ENCODE measurements at places on chromosomes 2 and 18. TPM values are rescaled to one million over a fixed set of nuclear protein-coding genes. Genes with fewer than 3 reads are reported as not detected.
A peak's percentile ranks its signal among the peaks of the same experiment; 100 is the strongest.

Gene GALNT5
- total RNA-seq, result not detected

Gene SPC25
- total RNA-seq, result 0.84 TPM

GRCh38 chr2:20223407-20224163 lies 1.3 kb downstream of the SDC1 start:
- DNase-seq, result no peak

DNA sequence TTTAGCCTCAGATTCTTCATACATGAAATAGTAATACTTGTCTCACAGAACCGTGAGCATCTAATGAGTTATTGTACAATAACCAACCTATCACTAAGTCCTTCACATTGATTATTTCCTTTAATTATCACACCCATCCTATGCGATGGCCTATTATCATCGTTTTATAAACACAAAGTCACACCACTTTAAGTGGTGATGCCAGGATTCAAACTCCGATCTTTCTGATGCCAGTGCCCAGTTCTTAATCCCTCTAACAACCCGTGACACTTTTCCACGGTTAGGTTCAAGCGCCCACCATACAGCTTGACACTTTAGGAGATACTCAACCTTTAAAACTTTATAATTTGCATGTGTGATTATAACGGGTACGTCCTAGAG lies 523 bp upstream of the ALMS1 start:
- DNase-seq, result no peak

GRCh38 chr2:222653280-222653679 lies 2.6 kb downstream of the FARSB start:
- DNase-seq, result no peak

DNA sequence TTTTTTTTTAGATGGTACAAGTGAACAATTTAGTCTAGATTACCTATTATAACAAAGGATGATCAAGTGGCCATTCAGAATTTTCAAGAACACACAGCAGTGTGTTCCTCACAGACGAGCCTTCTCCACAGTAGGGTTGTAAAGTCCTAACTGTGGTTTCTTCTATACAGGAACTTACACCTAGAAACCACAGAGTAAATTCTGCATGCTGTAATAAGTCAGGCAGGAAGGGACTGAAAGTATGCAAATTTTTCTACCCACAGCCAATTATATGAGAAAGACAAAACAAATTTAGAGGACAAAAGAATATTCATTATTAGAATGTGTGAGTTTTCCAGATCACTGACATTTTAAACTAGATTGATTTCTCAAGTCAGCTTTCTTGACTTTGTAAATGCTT lies 99.5 kb downstream of the RBMS1 start:
- DNase-seq, result no peak

Gene ACTG2
- 56.6 TPM for total RNA-seq

DNA sequence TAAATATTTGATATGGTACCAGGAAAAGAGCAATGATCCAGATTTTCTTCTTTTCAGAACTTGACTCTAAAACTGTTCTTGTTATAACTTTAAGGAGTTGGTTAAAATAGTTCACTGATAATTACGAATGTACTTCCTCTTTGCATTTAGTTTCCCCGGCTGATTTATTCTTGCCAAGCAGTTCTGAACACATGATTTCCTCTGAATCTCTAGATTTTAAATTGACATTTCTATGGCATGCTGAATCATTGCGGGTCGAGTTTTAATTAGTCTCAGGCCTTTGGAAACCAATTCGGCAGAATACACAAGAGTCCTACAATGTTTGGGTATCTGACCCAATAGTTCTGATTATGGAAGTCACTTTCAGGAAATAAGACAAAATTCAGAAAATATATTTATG lies 37.3 kb upstream of the DNAH7 start:
- no peak for DNase-seq

DNA sequence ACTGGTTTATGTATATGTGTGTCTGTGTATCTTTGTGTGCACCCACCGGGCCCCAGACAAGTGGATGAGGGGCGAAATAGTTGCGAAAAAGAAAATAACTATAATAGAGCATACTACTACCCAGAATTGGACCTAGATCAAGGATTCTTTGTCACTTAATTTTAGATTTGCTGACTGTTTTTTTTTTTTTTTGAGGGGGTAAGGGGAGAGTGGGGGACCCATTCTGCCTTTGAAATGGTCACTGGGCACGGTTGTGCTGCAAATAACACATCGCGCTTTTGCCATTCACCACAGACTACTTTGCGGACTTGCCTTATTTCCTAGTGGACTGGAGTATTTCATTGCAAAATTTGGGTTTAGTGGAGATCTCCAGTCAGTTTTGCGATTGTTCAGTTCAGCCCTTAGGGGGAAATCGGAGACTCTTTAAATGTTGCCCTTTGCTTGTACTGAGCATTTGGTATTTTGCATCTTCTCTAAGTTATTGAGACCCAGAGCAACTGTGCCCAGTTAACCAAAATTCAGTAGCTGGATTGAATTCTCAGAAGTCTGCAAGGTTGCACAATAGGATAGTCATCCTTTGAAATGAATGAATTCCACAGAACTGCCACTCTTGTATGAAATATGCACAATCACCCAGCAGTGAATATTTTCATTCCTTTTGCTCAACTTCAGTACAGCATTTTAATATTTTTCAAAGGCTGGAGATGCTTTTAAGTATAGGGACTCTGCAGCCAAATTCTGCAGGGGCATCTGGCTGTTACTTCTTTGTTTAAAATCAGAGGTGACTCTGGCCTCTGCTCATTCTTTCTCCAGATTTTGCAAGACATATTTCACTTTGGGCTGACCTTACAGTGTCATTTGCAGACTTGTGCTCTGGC lies 2.9 kb downstream of the TRIB2 start:
- DNase-seq, result no peak

Gene KCTD1
- total RNA-seq, result 3.4 TPM

DNA sequence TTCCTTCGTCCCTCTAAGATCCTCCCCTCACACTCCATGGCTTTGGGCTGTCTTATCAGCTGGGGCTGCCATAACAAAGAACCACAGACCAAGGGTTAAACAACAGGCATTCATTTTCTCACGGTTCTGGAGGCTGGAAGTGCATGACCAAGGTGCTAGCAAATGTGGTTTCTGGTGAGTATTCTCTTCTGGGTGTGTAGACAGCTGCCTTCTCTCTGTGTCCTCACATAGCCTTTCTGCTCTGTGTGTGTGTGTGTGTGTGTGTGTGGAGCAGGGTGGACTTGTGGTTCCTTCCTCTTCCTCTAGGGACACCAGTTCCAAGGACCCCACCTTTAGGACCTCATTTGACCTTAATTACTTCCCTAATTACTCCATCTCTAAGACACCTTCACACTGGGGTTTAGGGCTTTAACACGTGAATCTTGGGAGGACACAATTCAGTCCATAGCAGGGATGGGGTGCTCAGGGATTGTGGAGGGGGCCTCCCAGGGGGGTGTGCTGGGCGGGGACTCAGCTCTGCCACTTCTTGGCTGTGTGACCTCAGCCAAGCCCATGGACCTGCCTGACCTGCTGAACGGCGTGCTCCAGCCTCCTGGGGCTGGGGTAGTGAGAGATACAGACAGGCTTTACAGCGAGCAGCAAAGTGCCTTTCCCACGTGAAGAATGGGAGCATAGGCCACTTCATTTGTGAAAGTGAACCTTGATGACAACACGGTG lies 38.0 kb downstream of the ACKR3 start:
- DNase-seq, result no peak

Gene ITPRIPL1
- 6.5 TPM for total RNA-seq

DNA sequence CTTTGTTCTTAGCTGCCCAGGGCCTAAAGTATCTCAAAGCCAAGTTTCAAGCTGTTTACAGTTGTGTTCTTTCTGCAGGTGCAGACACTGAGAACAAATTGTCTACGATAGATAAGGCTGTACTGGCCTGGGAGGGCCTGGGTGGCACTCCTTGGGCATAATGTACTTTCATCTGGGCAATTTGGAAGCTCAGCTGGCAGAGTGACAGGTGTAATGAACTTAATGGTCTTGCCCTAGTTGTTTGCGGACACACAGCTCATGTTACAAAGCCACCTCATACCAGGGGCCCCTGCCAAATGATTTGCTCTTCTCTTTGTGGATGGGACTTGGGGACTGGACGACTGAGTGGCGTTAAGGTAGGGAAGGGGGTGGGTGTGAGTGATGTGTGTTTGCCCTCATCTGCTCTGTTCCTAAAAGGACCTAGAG lies 4.3 kb downstream of the LDLRAD4 start:
- no peak for DNase-seq

DNA sequence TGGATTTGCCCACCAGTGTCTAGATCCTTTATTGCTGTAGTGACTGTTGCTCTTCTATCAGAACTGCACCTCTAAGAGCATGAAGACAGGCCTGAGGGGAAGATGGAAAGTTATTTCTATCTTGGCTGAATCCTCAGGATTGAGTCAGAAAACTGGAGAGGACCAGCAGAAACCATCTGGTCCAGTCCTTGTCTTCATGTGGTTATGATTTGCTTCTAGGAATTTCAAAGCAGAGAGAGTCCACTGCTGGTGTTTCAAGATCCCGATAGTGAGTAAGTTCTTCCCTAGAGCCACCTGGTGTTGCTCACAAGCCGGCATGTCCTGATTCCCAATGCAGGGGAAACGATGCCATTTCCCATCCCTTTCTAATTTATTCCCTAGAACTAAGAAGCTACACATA lies 84.2 kb downstream of the NCKAP5 start:
- DNase-seq, result no peak

DNA sequence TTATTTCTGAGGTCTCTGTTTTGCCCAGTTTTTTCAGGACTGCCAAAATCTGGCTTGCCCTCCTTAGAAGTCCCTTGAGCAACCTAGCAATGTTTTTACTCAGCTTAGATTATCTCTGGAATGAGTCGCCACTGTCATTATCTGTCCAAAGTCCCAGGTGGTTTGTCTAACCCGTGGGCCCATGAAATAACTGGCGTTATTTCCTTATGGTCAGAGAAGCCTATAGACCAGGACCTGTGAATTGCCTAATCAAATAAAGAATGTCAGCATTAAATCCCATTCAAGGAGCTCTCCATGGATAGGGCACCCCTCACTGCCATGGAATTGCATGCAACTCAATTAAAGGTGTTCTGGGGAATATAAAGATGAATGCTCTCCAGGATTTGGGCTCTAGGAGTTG lies 373.9 kb downstream of the SETBP1 start:
- DNase-seq, result no peak

GRCh38 chr2:210655229-210655975 lies 99.0 kb downstream of the CPS1 start:
- DNase-seq, result no peak

Gene KIF5C
- 2.3 TPM for total RNA-seq

DNA sequence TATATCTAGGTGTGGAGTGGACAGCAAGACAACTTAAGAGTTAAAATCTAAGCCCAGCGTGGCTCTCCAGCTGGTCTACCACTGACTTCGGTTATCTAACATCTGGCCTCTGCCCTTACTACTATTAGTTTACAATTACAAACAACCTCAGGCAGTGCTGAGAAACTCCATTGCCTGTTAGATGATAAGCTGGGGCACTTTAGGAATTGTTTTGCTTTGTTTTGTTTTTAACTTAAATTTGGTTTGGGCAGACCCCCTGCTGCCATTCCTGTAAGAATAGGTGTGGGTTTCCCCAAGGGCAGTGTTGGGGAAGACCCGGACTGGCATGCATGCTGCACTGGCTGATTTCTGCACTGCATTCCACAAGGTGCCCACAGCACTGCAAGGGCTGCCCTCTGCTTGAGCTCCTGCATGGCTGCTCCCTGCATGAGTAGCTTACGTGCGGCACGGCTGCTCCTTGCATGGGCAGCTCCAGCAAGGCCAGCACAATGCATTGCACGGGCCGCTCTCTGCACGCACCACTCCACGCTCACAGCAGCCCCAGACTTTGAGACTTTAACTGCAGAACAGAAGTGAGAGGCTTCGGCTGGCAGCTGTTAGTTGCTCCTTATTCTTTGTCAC lies 74.2 kb upstream of the SERTAD2 start:
- no peak for DNase-seq

GRCh38 chr2:27954771-27955383 lies 64.3 kb downstream of the BABAM2 start:
- peak; percentile 42 for DNase-seq

DNA sequence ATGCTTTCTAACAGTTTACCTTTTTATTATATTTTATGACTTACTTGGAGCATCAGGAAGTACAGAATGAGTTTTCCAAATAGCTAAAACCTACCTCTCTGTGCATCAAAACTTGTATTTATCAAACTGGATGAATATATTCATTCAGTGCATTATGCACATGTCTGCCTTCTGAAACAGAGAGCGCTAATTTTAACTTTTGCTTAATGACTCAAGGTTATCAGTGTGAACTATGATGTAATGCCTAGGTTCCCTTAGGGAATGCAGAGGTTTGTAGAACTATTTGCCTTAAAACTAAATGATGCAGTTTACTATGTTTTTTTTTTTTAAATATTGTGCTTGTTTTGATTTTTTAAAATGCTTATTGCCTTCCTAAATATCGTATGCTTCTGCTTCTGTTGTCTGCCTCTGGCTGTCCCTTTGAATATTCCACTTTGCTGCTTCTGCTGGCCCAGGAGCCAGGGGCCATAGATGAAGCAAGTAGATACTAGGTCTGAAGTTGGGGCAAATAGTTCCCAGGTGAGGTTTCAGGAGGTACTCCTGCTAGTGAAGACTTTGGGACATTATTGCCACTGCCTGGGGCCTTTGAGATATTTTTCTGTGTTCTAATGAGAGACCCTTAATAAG lies 16.5 kb downstream of the TMEM178A start:
- no peak for DNase-seq

- DNase-seq, result no peak
Measured at GRCh38 chr2:61535449-61535848, 2.7 kb downstream of the XPO1 start.

DNA sequence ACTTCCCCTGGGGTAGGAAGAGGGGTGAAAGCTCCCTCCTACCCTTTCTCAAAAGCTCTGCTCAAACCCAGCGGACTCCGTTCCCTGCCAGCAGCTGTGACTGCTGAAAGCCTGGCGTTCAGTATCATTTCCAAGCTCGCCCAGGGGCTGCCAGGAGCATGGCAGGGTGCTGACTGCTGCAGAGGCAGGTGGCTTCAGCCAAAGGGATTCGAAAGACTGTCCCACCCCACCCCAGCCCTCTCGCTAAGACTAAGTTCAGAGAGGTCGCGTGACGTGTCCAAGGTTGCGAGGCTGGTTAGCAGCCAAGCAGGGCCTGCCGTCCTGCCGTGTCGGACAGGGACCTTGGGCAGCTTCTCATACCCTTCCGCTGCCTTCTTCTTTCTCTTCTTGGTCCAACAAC lies 72.3 kb upstream of the RAB12 start:
- no peak for DNase-seq

Gene ANKRD62
- total RNA-seq, result not detected

Gene MCM6
- total RNA-seq, result 13.1 TPM

- DNase-seq, result no peak
Measured at GRCh38 chr2:203673933-203674332, 32.5 kb upstream of the CD28 start.
